IPS DF 19.7 (cell line): ENCODE measurements at places on chromosomes 3 and 15.

GRCh38 chr15:34944936-34945335 is 24.6 kb downstream of the AQR start:
- no peak for DNase-seq

DNA sequence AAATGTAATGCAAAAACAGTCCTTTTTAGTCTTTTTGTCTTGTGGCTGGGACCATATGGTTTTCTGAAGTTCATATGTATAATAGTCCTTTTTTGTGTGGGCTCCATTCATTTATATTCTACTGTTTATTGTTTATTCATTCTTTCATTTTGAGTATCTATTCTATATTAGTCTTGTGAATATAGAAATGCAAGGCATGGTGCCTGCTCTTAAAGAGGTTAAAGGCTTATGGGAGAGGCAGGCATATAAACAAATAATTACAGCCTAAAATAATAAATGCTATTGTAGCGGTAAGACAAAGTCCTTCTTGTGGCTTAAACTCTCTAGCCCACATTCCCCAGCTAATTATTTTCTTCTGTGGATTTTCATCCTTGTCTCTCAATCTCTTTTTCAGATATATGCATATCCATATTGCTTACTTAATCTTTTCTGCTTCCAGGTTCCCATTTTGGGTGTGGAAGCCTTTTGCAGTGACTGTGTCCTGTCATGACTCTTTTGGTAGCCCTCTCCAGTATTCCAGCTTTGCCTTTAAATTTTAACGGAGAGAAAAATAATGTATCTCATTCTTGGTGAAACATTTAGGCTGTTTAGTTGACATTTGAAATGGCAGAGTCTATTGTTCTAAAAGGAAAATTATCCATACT is 101.6 kb downstream of the PPM1L start:
- DNase-seq: no peak

DNA sequence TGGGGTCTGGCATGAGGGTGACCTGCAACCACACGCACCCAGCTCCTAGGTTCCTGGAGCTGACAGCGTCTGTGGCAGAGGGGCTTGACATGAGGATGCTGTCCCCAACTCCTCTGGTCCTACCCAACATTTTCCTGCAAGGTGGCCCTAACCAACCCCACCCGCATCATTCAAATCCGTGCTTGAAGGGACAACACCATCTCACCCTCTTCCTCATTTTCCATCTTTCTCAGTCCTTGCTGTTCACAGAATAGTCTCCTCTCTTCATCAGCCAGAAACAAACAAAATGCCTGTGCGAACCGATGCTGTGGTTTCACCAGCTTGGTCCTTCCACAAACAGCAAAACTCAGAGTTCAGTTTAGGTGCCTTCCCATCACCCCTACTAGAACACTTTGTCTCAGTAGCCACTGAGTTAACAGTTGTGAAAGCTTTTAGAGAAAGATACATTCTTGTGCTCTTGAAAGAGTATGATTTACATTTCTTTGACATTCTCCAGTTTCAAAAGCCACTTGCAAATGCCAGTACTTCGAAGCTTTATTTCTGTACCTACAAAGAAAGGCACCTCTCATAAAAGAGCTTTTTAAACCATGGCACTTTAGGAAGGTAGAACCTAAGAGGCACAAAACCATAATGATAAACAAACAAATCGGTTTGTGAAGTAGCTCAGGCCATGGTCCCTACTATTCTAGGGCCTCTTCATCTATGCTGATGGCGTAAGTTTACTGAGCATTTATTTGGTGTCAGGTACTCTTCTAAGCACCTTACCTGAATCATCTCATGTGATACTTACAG is 360.1 kb downstream of the SHQ1 start:
- no peak for DNase-seq

DNA sequence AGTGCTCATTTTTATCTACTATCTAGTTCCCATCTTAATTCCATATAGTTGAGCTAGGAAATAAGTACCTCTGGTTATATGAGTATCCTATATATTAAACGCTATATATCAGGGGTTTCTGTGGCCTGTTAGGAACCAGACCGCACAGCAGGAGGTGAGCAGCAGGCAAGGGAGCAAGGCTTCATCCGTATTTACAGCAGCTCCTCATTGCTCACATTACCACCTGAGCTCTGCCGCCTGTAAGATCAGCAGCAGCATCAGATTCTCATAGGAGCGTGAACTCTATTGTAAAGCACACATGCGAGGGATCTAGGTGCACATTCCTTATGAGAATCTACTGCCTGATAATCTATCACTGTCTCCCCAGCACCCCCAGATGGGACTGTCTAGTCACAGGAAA is 23.0 kb downstream of the GSK3B start:
- DNase-seq: no peak

- DNase-seq: no peak
These were observed 42.2 kb upstream of the PPARG start for GRCh38 chr3:12246497-12247163.

- DNase-seq: no peak
These were observed 55.4 kb upstream of the GOLGA8A start for GRCh38 chr15:34493001-34493400.

DNA sequence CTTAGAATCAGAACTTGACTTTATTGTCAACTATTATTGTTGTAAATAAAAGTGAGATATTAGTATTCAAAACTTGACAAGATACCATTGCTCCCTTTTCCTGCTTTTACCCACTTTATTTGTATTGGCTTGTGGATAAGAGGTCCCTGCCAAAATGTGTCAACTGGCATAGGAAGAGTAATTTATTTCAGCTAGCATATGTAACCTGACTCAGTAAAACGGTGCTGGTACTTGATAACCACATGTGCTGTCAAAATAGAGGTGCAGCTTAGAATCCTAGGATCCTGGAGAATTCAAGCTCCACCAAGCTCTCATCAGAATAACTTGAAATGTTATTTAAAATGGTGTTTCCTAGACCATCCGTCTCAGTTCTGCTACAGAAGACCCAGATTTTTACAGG is 90.2 kb upstream of the TGFBR2 start:
- DNase-seq: no peak
